ENCODE measurements at places on chromosomes 3 and 15.

GRCh38 chr3:62672988-62673313 lies 202.3 kb downstream of the CADPS start:
- no peak for DNase-seq

DNA sequence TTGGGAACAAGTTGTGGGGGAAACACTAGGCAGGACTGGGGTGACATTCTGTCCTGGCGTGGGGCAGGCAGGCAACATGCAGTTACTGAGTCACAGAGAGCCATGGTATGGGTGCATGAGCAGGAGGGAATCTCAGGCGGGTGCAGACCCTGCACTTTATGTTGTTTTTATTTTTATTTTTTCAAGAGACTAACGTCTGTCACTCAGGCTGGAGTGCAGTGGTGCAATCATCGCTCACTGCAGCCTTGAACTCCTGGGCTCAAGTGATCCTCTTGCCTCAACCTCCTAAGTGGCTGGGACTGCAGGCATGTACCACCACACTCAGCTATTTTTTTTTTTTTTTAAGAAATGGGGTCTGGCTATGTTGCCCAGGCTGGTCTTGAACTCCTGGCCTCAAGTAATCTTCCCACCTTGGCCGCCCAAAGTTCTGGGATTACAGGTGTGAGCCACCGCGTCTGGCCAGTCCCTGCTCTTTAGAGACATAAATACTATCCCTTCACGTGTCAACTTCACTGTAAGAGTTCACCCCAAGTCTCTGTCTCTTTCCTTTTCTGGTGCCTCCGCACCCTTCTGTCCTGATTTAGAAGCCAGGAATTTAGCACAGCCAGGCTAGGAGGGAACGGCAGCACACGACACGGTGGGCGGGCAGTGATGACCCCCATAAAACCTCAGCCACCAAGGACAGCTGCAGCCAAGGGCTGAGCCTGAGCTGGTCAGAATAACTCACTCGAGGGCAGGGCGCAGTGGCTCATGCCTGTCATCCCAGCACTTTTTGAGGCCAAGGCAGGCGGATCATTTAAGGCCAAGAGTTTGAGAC lies 72.8 kb upstream of the IQSEC1 start:
- no peak for DNase-seq

DNA sequence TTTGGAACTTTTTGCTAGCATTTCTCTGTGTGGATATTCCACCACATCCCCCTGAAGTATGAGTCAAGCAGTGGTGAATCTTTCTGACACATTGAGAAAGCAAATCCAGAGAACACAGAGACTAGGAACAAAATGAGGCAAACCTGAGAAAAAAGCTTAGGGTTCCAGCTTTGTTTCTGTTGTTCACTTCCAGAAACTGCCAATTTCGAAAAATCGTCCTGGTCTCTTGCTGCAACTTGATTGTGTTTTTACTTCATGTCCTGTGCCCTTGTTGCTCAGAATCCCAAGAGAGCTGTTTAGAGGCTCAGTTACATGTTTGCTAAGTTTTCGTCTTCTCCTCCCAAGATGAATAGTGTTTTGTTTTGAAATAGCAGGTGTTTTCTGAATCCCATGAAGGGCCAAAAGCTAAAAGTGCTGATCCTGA lies 13.7 kb downstream of the MAP2K1 start:
- no peak for DNase-seq

DNA sequence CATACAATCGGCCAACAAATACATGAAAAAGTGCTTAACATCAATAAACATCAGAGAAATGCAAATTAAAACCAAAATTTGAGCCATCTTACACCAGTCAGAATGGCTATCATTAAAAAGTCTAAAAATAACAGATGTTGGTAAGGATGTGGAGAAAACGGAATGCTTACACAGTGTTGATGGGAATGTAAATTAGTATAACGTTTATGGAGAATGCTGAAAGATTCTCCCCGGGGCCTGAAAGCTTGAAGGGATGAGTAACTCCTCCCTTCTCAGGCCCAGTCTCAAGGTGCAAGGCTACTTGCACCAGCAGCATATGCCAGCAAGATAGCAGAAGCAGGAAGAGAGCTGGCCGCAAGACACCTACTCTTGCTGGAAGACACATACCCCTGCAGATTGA lies 123.7 kb upstream of the NLGN1 start:
- DNase-seq = no peak

- DNase-seq = no peak
Observed at GRCh38 chr15:67165254-67166253, 88.9 kb downstream of the AAGAB start.

GRCh38 chr15:68553994-68554720 lies 24.6 kb upstream of the CORO2B start:
- peak; percentile 38 for DNase-seq

GRCh38 chr15:41994171-41994650 lies 21.9 kb upstream of the EHD4 start:
- no peak for DNase-seq

DNA sequence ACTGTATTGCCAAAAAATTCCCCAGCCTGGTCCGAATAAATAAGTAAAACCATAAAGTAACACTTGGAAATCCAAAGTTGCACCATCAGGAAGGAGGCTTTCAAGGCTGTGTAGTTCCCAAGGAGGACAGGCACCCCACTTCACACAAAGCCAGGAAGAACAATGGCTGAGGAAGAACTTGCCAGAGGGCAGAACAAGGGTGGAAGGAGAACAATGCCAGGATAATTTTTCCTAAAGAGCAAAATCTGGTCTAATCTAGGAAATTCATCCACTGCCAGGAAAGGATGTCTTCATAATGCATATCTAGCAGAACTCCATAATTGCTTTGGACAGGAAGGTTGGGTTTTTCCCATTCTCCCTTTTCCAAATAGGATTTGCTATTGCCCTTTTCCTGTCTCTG lies 15.7 kb upstream of the ARID3B start:
- DNase-seq = no peak

GRCh38 chr3:158508481-158508880 lies 62.5 kb upstream of the MLF1 start:
- DNase-seq = no peak

DNA sequence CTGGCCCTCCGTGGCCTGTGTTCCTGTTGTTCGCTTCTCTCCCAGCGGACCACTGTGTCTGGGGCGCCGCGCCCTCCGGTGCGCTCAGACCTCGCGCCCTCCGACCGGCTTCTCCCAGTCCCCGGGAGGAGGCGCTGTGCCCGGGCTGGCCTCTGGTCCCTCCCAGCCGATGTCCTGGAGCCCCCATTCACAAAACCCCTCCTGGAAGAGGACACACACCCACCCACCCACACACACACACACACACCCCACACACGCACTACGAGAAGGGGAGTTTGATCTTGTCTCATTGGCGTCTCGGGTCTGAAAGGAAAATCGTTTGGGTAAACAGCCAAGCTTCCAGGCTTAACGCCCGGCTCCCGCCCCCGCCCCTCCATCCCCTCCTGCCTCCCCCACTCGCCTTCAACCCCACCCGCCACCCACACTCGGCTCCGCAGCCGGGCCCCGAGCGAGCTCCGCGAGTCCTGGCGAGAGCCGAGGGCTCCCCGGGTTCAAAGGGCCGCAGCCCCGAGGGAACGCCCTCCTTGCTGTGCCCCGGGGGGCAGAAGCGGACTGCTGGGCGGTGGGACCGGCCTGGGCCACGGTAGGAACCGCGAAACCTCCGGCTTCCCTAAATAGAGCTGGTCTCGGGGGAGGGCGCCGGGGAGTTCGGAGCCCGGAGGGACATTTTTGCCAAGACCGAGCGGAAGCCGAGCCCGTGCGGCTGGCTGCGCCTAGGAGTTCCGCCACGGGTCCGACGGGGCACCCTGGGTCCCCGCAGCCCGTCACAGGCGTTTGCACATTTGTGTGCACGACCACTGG lies 23.6 kb downstream of the NR2F2 start:
- no peak for DNase-seq

DNA sequence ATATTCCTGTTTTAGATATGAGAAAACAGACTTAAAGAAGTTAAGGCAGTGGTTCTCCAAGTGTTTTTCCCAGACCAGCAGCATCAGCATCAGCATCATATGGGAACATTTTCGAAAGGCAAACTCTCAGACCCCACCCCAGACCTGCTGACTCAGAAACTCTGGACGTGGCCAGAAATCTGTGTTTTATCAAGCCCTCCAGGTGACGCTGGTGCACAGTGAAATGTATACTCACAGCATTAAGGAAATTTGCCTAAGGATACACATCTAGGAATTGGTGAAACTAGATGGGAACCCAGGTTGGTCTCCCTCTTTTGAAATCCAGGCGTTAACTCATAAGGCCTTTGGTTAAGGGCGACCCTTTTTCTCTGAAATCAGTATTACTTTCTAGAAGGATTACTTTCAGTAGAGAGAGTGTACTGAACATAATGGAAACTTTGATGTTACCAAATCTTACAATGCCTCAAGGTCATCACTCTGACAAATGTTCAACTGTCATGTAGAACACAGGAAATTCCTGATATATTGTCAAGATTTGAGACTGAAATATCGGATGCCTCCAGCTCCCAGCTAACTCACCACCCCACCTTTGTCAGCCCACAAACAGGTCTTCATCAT lies 910.2 kb downstream of the ROBO1 start:
- no peak for DNase-seq

- no peak for DNase-seq
Observed at GRCh38 chr15:26234976-26235767, 372.0 kb upstream of the ATP10A start.

DNA sequence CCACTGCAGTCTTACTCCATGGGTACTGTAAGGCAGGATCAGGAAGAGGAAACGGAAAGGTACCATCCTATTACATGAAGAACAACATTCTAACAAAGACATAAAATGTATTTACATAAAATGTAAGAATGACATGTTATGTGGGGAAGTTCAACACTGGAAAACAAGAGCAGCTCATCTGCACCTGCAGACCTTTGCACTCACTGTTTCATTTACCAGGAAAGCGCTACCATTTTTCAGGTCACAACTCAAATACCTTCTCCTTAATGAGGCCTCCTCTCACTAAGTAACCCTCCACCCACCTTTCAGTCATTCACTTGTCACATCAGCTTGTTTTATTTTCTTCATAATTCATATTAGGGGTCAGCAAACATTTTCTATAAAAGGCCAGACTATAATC lies 2.6 kb downstream of the TMCC1 start:
- DNase-seq = no peak

DNA sequence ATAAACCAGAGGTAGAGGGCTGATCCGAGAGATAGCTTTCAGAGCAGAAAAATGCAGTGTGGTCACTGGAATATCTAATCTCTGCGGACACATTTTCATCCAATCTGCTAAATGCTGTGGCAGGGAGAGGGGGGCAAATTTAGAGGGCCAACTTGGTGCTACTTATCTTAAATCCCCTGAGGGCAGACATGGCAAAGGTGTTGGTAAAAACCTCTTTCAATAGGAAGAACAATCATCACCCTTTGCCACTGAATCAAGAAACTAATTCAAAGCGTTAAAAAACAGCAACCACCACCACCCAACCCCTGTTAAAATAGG lies 152.9 kb downstream of the MECOM start:
- no peak for DNase-seq

DNA sequence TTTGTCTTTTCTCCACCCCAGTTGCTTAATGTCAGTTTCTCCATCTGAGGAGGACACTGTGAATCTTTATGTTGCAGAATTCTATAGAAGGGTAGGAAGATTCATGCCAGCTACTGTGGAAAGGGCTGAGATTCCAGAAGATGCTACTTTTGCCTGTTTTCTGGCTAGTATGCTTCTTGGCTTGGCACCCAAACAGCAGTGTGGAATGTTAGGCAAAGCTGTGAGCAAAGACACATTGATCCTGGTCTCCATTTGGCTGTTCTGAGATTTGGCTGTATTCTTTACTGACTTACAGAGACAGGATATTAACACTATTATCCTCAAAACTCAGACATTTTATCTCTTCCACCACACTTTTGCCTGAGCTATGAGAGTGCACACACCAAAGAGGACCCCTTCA lies 39.3 kb downstream of the PDHB start:
- no peak for DNase-seq

- no peak for DNase-seq
Observed at GRCh38 chr3:197734667-197735318, 1.9 kb downstream of the RUBCN start.

All from stimulated activated CD8-positive, alpha-beta memory T cell treated with anti-CD3 and anti-CD28 coated beads, Interleukin-4, amount 100 ng/mL, for 24 hours (primary cell).